ENCODE measurements at places on chromosomes 2 and 18.

- peak; percentile 58 for DNase-seq
Observed at GRCh38 chr2:206095536-206096332, 9.8 kb upstream of the INO80D start.

GRCh38 chr18:71250191-71250590, 961.3 kb downstream of the SOCS6 start:
- DNase-seq: no peak

DNA sequence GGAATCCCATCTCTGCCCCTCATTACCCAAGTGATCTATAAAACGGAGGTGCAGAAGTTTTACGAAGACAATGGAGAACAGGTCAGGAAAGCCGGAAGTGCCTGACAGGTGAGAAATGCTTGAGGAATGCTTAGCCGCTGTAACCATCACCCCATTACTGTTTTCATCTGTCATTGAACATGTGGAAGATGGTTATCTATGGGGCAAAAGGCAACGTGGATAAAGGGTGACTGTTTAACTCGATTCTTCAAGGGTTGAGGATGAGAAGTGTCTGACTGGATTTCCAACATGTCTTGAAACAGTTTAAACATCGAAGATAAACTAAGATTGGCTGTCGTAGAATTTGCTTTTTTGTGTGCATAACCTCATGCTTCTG, 17.3 kb downstream of the HK2 start:
- DNase-seq: no peak

GRCh38 chr2:83784947-83785346, 674.1 kb downstream of the SUCLG1 start:
- DNase-seq: no peak

DNA sequence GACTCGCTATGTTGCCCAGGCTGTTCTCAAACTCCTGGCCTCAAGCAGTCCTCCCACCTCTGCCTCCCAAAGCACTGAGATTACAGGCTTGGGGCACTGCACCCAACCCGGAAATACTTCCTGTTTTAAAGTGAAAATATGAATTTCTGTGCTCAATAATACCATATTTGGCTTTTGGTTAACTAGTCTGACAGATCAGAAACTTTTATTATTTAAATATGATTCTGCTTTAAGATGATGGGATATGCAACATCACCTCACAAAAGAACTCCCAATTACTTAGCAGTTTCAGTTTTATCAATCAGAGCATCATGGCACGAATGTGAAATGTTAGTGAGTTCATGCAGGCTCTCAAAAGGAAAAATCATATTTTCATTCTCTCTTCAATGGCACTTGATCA, 120.6 kb downstream of the PTRHD1 start:
- no peak for DNase-seq

- no peak for DNase-seq
Observed at GRCh38 chr2:84854850-84855249, 26.0 kb downstream of the TRABD2A start.

DNA sequence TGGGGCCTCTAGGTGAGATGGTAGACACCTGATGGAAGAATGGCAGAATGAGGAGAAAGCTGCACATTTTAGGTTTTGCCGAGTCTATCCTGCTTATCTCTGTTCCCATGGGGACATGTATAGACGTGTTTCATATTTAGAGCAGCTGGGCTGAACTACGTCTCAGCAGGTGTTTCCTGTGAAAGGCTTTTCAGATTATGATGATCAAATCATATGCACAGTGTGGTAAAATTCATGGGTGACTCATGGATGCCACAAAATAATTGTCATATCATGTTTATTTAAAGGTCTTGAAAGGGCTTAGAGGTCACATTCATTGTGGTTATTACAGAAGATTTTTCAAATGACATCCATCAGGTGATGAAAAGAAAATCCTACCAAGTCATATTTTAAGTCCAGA, 90.5 kb downstream of the ICOS start:
- DNase-seq: no peak

GRCh38 chr18:59386909-59387686, 28.0 kb upstream of the LMAN1 start:
- DNase-seq: no peak

DNA sequence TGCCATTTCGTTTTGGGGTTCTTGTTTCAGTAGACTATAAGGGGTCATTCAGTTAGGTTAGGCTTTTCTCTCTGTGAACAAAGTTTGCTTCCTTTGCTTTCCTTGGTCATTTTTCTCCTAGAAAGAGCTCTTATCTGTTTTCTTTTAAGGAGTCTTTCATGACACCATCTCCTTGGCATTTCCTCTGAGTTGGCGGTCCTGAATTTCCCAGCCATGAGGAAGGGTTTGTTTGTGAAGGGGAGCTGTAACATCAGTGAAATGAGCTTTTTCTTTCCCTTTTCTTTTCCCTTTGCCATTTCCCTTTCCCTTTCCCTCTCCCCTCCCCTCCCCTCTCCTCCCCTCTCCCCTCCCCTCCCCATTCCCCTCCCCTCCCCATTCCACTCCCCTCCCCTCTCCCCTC, 61.7 kb downstream of the MAP4K4 start:
- DNase-seq: no peak

DNA sequence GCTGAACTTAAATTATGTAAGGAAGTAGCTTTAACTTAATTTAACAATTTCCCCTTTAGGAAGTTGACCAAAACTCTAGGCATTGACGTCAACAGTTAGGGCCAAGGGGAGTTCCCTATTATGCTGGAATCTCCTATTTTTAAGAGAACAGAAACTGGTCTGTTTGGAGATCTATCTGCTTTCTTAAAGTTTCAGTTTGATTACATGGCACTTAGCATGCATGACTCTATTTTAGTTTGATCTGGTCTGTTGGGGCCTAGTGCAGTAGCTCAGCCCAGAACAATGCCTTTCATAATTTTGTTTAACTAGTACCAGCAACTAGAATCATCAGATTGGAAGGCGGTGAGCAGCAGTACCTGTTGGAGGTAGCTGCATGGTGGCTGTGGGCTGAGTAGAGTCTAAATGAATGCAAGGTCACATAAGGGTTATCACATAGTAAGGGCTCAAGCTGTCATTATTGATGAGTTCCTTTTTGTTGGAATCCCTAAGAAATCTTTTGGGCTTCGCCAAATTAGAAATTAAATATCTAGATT, 60.5 kb upstream of the ZNG1B start:
- DNase-seq: no peak

DNA sequence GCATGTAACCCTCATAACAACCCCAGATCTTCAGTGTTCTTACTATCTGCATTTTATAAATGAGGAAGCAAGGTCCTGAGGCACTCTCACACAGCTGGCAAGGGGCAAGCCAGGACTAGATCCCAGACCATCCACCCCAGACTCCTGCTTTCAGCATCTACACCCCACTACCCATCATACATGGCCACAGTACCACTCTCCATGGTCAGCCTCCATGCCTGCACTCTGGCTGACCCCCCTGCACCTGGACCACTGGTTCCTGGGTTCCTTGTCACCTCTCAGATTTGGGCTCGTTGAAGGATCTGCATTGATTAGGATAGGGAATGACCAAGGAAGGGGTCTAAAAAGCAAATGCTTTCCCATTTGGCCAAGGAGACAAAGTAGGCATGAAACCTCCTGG, 36.0 kb upstream of the TEX51 start:
- DNase-seq: no peak

DNA sequence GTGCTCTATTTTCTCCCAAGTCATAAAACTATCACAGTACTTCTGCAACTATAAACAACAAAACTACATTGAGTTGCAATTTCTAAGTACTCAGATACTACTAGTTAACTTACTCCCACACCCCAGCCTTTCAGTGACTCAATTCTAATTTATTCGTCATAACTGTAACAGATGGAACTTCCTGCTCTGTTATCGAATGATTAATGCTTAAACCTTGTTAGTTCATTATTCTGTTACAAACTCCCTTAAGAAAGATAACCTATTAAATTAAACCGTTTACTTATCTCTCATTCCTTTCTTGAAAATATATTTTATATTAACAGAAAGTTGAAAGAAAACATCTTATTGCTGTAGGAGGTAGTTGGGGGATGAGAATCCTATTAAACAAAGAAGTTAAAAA, 17.0 kb downstream of the TNFAIP6 start:
- no peak for DNase-seq

DNA sequence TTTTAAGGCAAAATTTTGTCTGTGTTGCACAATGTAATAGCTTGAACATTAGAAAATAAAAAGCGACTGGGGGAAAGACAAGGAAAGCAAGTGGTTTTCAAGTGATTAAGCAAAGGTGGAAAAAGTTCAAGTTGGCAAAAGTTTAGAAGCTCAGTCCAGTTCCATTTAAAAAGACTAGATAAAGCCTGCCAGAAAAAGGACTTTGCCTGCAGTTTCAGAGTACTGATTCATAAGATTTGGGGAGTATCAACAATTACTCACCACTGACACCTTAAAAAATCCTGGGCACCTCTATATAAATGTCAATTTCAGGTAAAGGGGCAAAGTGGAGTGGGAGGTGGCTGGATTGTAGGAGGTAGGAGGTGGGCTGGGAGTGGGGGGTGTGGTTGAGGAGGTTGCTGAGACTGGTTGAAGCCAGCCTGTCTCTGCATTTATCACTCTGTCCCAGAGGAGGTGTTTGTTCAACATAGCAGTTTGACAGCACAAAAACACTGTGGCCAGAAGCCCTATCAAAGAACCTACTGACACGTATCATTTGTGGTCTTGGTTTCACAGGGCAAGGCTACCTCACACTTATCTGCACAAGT, 14.6 kb downstream of the ZEB2 start:
- no peak for DNase-seq

DNA sequence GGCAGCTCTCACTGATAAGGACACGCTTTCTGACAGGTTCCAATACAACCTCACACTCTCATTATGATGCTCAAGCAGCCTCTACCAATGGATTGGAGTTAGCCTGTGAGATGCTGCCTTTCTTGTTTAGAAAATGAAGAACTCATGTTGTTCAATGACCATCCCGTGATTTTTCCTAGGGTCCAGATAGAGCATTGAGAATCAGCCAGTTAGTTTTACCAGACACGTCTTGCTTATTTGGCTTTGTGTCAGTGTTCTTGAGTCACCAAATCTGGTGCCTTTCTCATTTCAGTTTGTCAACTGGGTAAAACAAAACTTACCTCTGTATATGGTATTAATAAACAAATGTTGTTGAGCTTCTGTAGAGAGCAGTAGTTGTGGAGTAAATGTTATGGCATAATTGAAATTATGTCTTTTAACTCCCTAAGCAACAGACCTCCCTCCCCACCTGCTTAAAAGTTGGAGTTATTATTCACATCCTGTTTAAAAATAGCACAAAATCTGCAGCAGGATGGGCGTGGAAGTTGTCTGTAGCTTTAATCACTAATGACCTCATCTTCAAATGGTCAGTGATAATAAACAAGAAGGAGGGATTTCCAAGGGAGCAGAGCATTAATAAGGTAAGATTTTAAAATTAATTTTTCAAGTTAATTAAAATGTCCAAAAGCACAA, 167.3 kb downstream of the HRH4 start:
- DNase-seq: no peak

GRCh38 chr2:1736045-1736444, 8.3 kb downstream of the PXDN start:
- DNase-seq: no peak

DNA sequence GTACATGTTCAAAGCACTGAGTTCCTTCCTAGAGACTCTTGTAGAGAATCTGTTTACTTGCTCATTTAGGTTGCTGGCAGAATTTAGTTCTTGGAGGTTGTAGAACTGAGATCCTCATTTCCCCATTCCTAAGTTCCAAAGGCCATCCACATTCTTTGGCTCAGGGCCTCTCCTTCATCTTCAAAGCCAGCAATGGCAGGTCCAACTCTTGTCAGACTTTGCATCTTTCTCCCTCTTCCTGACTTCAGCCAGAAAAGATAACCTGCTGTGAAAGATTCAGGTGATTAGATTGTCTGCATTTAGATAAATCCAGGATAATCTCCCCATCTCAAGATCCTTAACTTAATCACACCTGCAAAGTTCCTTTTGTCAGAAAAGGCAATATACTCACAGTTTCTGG, 51.1 kb downstream of the SOCS6 start:
- no peak for DNase-seq

DNA sequence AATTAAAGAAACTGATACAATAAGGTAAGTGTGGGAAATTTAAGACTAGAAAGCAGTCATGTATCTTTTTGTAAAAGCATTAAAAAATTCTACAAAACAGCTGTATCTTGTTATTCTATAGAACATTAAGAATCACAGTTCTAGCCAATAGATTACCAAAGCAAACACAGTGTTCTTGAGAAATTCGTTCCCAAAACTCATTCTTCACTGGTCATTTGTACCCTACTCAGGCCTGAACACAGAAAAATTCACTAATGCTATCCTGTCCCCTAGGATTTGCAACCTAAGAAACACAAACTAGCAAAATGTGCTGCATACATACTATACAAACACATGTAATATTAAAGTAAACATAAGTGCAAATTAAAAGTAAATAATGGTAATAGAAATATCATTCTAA, 29.1 kb downstream of the ERMN start:
- no peak for DNase-seq

DNA sequence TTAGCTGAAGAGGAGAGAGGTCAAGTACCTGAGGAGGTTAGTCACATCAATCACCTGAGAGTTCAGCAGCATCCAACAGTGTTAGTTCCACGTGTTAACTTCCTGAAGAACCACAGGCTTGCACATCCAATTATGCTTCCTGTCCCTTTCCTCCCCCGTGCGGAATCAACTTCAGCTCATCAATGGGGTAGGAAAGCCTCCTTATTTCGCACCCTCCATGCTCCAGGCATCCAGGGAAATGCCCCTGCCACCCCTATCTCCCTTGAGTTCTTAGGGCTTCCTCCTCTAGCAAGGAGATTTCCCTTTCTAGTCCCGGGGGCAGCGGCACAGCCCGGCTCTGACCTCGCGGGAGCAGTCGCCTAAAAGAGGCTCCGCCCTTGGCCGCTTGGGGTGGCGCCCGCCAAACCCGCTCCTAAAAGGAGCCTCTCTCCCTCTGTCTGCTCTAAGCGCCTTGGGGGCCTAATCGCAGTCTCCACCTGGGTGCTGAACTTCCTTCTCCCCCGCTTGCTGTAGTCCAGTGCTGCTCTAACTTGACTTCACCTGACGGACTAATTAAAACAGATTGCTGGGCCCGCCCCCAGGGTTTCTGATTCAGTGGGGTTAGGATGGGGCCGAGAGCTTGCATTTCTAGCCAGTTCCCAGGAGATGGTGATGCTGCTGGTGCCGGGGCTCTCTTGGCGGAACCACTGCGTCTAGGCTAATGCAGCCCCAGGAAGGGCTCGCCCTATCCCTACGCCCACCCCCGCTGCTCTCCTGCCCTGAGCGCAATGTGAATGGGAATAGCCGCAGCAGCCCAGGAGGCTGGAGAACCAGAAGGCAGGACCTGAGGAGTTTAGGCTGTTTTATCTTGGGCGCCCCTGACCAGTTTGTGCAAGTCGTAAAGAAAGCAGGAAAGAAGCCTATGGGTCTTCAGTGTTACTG, 3.4 kb upstream of the TET3 start:
- DNase-seq: peak; percentile 78

- peak; percentile 44 for DNase-seq
Observed at GRCh38 chr18:22703883-22704585, 229.1 kb upstream of the RBBP8 start.
